ENCODE measurements at places on chromosomes 2 and 18.
A peak's percentile ranks its signal among the peaks of the same experiment; 100 is the strongest.

DNA sequence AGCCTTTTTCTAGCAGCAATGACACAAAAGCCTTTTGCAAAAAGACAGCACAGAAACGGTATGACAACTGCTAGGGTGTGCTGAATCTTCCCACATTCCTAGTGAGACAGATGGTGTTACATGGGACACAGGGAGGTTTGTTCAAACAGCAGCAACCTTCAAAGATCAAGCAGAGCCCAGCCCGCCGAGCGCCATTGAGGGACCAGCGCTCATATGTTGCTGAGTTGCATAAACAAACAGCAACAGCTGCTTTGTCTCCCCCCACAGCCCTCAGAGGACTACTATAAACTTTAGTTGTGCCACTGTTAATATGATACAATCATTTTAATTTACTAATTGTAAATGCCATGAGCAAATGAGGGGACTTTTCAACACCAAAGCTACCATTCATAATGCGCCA is 117.7 kb downstream of the ZEB2 start:
- DNase-seq = no peak

- no peak for DNase-seq
These were observed 34.7 kb upstream of the FAM124B start for GRCh38 chr2:224436634-224437033.

DNA sequence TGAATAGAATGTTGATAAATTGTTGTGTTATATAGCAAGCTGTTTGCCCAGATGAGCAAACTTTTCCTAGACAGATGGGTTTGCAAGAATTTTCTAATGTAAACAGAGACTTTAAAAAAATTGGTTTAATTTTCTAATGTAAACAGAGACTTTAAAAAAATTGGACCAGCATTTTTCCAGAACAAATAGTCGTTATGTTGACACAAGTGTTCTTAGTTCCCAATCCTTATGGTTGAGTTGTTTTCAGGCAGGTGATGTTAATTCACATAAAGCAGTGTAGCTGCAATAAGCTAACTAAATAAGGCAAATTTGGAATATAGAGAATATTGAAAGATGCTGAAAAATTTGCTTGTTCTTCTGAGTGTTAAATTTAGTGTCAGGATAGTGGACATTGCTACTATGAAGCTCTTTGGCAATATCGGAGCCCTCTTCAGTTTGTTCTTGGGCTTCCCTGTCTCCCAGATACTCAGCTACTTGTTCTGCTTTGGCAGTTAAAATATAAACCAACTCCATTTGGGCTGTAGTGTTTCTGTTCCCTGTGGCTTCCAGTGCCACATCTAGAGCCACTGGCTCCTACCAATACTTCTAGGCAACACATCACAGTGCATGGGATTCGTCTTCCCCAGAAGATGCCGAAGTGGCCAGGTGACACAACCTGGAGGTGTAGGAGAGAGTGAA is 105.7 kb downstream of the DYNAP start:
- DNase-seq = no peak

GRCh38 chr2:113278742-113279139 is at the start of gene PAX8:
Gene PAX8, minus strand, starts transcription at chr2:113278921. Its CDS starts 527 bp downstream, at chr2:113278394.
- no peak for DNase-seq

- DNase-seq = no peak
These were observed 38.1 kb upstream of the ARHGAP25 start for GRCh38 chr2:68696554-68696953.

- DNase-seq = no peak
These were observed 169.7 kb upstream of the LRP1B start for GRCh38 chr2:142300517-142300916.

- DNase-seq = no peak
These were observed 7.8 kb downstream of the RAX start for GRCh38 chr18:59265246-59265973.

- no peak for DNase-seq
These were observed 8.2 kb upstream of the CDH2 start for GRCh38 chr18:28185121-28185520.

GRCh38 chr2:74333175-74333574 is 10.0 kb downstream of the SLC4A5 start:
- no peak for DNase-seq

DNA sequence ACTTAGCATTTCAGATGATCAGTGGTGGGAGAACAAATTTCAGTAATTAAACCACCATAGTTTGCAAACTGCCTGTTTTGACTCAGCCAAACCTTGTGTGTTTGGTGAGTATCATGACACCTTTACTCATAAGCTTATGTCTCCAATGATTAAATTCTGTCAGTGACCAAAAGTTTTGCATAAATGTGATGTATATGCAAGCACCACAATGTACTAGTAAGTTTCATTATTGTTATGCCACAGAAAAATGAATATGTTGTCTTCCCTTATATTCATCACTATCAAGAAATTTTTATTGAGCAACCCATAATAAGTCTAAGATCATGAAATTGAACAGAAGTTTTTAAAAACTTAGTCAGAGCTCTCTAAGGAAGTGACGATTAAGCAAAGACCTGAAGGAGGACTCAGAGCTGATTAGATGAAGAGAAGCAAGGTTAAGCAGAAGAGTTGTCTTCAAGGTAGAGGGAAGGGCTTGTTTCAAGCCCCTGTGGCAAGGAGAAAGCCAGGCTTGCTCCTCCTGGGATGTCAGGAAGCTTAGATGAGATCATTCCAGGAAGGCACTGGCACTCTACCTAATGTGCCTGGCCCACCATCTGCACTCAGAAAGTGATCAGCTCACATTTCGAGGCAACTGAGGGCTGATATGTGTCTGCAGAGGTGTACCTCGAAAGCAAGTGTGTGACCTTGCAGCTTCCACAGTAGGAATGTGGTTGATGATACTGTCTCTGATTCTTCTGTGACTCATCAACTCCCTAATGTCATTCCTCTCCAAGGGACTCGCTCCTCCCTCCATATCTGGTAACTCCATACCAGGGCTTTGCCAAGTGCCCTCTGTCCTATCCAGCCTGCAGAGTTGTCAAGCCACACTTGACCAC is 54.7 kb downstream of the KCTD18 start:
- no peak for DNase-seq

DNA sequence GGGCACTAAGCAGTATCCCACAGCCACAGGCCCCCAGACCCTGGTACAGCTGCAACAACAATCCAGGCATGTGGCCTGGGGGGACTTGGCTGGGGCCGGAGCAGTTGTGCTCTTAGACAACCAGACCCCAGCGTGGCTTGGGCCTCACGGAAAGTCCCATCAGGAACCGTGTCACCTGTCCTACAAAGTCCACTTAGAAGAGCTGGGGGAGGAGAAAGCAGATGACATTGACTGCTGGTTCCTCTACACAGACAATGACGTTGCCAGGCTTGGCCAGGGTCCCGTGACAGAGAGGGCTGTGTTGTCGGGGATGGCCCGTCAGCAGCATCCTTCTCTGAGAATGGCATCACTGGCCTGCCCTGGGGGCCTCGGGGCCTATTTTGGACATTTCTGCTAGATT is 124.5 kb downstream of the SEPTIN10 start:
- DNase-seq = no peak

GRCh38 chr2:75157435-75157834 is 41.9 kb downstream of the TACR1 start:
- DNase-seq = no peak

DNA sequence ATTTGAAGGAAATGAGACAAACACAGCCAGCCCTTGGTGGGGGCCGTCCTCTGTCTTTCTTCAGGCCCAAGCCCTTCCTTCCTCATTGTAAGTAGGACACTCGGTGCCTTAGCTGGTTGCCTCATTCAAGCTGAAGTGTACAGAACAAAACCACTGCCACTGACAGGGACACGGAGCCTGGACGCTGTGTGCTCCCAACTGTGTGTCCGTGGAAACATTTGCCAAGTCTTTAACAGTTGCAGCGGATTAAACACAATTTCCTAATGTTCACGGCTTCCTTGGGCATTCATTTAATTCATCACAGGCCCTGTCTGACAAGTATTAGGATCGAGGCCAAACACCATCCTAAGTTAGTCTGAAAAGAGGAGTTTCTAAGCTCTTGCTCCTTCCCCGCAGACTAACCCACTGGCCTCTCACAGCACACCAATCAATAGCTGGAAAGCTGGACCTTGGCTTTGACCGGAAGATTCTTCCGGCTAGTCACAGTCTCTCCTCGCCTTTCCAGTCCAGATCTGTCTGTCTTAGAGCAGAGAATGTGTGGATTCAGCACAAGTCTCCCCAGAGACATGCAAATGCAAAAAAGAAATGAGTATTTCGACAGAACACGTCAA is 68.7 kb upstream of the ACSL3 start:
- no peak for DNase-seq

- DNase-seq = no peak
These were observed 319.1 kb downstream of the AGPS start for GRCh38 chr2:177711483-177712265.

DNA sequence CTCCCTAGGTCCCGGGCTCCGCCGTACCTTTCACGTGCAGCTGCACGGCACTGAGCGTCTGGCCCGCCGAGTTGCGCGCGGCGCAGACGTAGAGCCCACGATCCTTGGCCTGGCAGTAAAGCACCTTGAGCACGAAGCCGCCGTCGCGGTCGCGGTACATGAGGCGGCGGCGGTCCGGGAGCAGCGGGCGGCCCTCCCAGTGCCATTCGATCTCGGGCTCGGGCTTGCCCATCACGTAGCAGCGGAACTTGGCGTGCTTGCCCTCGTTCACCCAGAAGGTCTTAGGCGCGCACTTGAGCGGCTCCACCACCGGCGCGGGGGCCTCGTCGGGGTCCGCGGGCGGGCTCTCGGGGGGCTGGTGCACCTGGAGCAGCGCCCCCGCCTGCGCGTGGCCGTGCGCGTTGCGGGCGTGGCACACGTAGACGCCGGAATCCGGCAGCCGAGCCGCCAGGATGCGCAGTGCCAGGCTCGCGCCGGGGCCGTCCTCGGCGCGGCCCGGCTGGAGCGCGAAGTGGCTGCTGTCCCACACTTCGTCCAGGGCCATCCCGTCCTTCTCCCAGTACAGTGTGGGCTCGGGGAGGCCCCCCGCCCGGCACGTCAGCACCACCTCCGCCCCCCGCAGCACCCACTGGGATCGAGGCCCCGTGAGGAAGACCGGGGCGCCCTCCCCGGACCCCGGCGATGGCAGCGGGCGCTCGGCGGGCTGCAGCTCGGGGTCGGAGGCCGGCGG is 980 bp downstream of the OBSL1 start:
- DNase-seq = peak; percentile 53

All from mesothelial cell of epicardium (in vitro differentiated cells).